ENCODE measurements at places on chromosomes 11 and 22. TPM values are rescaled to one million over a fixed set of nuclear protein-coding genes. Genes with fewer than 3 reads are reported as not detected.

Gene RFPL3
- total RNA-seq: not detected

Gene SCGB1D2
- total RNA-seq: not detected

Gene GPR137
- total RNA-seq: 28.7 TPM

Gene BUD13
- 30.3 TPM for total RNA-seq

Gene SLC6A5
- not detected for total RNA-seq

Gene CARNS1
- 2.3 TPM for total RNA-seq

Gene POLA2
- total RNA-seq: 66.9 TPM

Gene UBQLNL
- total RNA-seq: not detected

Gene HORMAD2
- not detected for total RNA-seq

Gene MIF
- total RNA-seq: 1,240 TPM

Gene ANO9
- 41.7 TPM for total RNA-seq

Gene OR52K1
- not detected for total RNA-seq

Gene RGL4
- total RNA-seq: 9.1 TPM

Gene SDHAF2
- 35.4 TPM for total RNA-seq

Gene ME3
- total RNA-seq: 2.3 TPM

Gene RIMBP3C
- not detected for total RNA-seq

Gene SLC22A8
- total RNA-seq: not detected

Gene TRAPPC4
- 87.8 TPM for total RNA-seq

Gene QSER1
- 8.3 TPM for total RNA-seq

Gene GLYAT
- total RNA-seq: not detected

Gene SAA4
- total RNA-seq: not detected

Gene TMEM132A
- total RNA-seq: 5.7 TPM

Gene FAM180B
- not detected for total RNA-seq

Gene MTMR3
- total RNA-seq: 22.7 TPM

Gene CECR2
- not detected for total RNA-seq

Gene PRAME
- not detected for total RNA-seq

Gene SPI1
- total RNA-seq: not detected

Gene LIF
- total RNA-seq: 176 TPM

Gene GAB4
- total RNA-seq: not detected

Gene TMEM151A
- total RNA-seq: not detected

Gene PIWIL4
- 0.90 TPM for total RNA-seq

Gene ADAMTS15
- total RNA-seq: not detected

Gene CARD16
- 10.5 TPM for total RNA-seq

Gene MS4A7
- not detected for total RNA-seq

Gene DDB1
- total RNA-seq: 222 TPM

Gene PTGDR2
- total RNA-seq: 0.33 TPM

Gene FOLR1
- total RNA-seq: not detected

Gene OR4D5
- not detected for total RNA-seq

Gene MIAT
- total RNA-seq: 52.3 TPM

Gene KLHL35
- total RNA-seq: 0.51 TPM

Gene CCDC73
- not detected for total RNA-seq

Gene PDXP
- 22.9 TPM for total RNA-seq

Gene KCTD14
- total RNA-seq: not detected

Gene MMP13
- total RNA-seq: not detected

Gene ELFN2
- 0.57 TPM for total RNA-seq

Gene ACTN3
- 0.24 TPM for total RNA-seq

Gene C1QTNF6
- 11.1 TPM for total RNA-seq

Gene PHOX2A
- total RNA-seq: not detected

Gene GAS2L1
- 1.3 TPM for total RNA-seq

Gene DEPDC7
- 0.90 TPM for total RNA-seq

Gene CCDC116
- total RNA-seq: 0.31 TPM

Gene ZDHHC8
- 46.5 TPM for total RNA-seq

Gene SBF1
- 110 TPM for total RNA-seq

Gene LDHAL6A
- not detected for total RNA-seq

Gene CD3E
- 488 TPM for total RNA-seq

Gene RASL10A
- total RNA-seq: 0.62 TPM

All from activated CD4-positive, alpha-beta memory T cell treated with anti-CD3 and anti-CD28 coated beads for 36 hours (primary cell).